MM.1S (cell line): ENCODE measurements at places on chromosomes 12 and 14.
A peak's percentile ranks its signal among the peaks of the same experiment; 100 is the strongest.

DNA sequence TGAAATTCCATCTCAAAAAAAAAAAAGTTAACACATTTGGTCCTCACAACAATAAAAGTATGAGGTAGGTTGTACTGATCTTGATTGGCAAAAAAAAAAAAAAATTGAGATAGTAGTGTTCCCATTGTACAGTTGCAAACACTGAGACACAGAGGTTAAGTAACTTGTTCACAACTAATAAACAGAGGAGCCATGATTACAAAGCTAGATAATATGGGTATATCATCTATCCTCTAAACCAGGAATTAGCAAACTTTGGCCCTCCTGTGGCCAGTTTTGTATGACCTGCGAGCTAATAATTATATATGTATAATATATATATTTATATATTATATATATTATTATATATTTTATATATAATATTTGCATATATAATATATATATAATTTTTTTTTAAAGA, 2.3 kb upstream of the PSME1 start:
- DNase-seq = no peak

- no peak for DNase-seq
Measured at GRCh38 chr14:77645520-77646230, 29.2 kb upstream of the SPTLC2 start.

DNA sequence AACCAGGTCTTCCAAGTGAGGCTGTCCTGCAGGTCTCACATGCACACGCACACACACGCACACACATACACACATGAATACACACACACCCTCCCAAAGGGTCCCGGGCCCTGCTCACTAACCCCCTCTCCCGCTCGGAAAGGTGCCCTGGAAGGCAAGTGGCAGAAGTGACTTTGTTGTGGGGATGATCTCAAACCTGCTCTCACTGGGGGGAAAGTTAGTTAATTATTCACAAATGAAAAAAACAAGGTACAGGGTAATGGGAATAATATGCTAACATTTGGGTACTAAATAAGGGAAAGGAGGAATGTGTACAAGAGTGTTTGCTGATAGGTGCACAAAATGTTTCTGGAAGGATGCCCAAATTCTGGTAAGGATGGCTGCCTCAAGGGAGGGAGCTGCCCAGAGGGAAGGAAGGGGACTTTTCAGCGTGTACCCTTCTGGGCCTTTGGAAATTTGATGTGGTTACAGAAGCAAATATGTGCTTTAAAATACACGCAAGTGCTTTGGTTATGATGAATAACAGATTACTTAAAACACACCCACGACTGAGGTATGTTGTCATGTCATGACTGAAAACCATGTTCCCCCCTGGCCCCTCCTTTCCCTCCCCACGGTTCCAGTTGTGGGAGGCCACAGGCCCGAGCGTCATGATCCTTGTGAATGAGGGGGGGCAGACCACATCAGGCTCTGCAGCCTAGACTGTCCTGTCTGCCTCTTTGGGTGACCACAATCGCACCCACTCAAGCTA, 43.3 kb upstream of the PLEKHG6 start:
- no peak for DNase-seq

GRCh38 chr12:27646149-27646548, 50.1 kb upstream of the REP15 start:
- DNase-seq = no peak

DNA sequence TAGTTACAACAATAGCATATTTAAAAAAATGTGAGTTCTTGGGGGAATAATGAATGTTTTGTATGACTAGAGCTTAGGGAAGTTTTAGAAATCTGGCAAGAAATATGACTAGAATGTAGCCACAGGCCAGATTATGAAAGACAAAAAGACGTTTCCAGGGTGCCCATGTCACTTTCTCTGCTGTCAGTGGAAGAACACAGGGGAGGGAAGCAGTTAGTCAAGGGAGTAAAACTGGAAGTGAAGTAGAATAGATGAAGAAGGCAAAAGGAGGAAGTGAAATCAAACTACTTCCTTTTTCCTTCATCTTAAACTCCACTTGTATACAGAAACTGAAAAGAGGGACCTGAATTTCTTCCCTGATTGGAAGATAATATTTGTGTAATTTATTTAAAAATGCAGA, 81.2 kb upstream of the ATP2B1 start:
- no peak for DNase-seq

DNA sequence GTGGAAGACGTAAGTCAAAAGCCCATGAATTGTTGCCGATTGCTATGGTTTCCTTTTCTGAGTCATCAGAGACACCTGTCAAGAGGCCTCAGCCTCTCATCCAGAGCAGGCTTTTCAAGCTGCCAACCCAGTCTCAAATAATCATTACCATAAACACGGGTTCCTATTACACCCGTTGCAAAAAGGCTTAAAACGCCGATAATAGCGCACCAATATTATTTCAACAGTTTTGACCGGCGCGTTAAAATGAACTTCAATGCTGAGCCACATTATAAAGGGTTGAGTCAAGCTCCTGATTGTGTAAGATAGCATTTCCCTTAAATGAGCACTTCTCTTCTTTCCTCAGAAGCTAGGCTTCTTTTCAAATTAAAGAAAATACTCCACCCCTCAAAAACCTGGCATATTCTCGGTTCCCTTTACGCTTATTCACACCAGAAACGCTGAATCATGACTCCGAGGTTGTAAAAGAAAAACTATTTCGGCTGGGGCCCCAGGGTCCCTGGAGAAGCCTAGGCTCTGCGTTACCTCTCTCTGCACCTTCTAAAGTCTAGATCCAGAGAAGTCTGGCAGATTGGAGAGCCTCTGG, 1.4 kb downstream of the TMTC1 start:
- DNase-seq = peak; percentile 66

DNA sequence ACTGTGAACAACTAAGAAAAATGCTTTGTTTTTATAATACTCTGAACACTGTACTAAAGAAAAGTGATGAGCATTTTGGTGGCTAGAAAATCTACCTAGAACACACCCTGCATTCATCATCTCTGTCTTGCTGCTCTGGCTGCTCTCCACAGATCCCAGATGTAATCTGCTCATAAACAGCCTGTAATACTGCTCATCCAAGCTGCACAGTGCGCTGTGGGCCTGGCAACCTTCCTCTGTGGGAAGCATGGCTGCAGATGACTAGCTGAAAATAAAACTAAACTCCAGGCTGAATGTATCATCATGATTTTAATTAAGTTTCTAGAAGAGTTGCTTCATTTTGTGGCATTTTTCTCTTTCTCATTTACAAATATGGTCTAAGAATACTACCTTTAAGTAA, 200.7 kb downstream of the SLC2A13 start:
- DNase-seq = no peak

DNA sequence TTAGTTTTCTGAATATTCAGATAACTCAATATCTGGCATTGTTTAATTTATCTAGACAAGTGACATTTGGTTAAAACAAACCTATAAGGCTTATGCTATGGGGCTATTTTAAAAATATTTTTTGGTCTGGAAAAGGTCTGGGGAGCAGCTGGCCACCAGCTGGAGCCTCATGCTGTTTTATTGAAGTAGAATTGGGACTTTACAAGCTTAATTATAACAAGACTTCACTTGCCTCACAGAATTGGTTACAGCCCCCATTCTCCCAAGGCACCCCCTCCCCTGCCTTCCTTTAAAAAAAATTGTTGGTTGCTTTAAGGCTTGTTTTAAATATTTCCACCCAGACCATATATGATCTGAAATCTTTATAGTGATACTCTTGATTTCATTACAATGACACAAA, 453.9 kb downstream of the ADAMTS20 start:
- DNase-seq = no peak

DNA sequence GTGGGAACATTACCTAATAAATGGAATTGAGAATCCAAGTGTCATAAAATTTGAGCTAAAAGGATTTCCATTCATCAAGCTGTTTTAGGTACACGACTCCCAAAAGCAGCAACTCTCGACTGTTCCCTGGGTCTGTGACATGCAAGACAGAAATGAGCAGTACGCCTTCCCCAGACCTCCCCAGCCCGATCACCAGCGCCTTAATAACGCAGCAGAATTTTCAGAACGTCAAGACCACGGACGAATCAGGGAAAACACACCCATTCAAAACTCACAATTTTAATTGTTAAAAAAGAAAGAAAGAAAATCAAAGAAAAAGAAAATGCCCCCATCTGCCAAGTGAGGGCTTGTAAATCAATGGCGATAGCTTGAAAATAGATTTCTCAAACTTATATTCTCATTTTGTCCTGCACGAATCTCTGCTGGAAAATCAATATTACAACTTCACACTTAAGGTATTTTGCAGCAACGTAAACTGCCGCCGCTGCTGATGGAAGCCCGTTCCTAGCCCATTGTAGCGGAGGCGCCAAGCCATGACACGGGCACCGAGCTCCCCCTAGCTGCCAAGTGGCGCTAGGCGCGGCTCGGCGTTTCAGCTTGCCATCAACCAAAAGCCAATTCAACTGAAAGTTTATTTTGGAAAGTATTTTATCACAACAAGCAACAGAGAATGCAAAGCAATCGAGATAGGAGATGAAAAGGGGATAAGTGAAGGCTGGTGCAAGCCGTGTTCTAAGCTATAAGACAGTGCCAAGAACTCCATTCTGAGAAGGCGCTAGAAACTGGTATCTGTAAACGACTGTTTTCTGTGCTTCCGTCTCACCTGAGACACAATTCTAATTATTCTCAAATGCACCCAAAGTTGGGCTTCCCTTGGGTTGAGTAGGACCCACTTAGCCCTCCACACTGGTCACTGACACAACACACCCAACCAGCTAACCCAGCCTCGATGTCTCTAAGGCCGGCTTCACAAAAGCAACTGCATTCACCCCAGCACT, 5.5 kb downstream of the BCL11B start:
- DNase-seq = peak; percentile 63

GRCh38 chr12:41512497-41512896, 324.4 kb downstream of the PDZRN4 start:
- no peak for DNase-seq

DNA sequence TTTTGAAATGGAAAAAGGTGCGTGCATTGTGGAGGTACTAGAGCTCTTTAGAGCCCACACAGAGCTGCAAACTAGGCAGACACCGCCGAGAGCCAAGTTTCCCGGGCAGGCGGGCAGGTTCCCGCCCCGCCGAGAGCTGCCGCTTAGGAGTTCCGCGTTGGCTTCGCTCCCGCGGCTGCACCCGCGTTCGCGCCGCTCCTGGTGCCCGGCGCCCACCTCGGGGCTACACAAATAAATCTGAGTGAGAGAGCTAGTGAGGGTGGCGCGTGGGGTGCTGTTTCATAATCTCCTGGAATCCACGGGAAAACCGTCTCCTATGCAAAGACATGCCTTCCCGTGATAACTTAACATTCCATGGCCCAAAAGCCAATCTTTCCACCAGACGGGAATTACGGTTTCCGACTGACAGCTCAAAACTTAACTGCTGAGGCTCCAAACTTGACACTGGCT, 645 bp downstream of the KITLG start:
- DNase-seq = no peak

- no peak for DNase-seq
Measured at GRCh38 chr14:50381823-50382287, 14.8 kb downstream of the CDKL1 start.

DNA sequence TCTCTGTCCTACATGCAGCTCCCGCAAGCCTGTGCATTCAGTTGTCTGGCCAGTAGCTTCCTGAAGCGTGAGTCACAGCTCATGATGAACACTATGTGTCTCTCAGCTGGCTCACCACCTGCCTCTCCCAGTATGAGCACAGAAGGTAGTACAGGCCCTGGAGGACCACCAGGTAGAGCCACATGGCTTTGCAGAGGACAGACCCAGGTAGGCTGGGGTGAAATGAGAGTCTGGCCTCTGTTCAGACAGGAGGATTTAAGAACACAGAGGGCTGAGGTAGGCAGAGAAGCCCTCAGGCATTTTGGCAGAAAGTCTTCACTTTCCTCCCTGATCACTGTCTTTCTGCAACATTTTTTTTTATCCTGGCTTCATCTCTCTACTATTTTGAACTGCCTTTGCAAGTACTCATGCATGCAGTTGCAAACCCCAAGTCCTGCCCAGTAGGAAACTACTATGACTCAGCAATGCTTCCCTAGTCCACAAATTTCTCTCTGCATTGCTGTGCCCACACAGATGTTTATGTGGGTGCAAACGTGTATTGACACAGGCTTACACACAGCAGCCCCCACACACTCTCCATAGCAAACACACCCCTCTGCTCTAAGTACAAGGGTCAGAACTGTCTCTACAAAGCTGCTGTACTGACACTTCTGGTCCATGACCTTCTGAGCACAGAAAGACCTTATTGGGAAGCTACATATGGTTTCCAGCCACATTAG, 7.2 kb upstream of the SDR9C7 start:
- no peak for DNase-seq

DNA sequence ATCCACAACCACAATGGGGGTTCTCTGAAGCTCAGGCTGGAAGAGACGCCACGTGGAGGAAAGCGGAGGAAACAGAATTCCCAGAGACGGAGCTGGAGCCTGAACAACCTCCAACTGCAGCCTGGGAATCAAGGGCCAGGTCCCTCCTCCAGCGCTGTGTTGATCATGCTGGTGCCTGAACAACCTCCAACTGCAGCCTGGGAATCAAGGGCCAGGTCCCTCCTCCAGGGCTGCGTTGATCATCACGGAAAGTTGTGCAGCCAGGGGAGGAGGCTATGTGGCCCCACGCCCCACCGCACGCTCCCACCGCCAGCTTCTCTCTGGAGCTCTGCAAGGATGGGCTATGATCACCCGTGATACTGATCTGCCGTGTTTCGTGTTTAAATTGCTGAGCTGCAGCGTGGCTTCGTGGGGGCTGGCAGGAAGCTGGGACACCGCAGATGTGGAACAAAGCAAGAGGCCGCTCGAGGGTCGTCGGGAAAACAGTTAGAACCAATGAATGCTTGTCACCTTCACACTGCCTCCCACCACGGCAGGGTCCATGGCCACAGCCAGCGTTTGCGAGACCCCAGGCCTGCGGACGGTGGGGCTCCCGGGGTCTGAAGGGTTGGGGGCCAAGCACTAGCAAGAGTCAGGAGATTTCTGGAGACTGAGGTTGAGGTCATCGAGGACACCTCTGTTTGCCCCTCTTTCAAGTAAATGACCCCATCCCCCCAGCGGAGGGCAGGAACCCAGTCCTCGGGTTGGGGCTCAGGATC, 51.8 kb upstream of the FBRSL1 start:
- no peak for DNase-seq

DNA sequence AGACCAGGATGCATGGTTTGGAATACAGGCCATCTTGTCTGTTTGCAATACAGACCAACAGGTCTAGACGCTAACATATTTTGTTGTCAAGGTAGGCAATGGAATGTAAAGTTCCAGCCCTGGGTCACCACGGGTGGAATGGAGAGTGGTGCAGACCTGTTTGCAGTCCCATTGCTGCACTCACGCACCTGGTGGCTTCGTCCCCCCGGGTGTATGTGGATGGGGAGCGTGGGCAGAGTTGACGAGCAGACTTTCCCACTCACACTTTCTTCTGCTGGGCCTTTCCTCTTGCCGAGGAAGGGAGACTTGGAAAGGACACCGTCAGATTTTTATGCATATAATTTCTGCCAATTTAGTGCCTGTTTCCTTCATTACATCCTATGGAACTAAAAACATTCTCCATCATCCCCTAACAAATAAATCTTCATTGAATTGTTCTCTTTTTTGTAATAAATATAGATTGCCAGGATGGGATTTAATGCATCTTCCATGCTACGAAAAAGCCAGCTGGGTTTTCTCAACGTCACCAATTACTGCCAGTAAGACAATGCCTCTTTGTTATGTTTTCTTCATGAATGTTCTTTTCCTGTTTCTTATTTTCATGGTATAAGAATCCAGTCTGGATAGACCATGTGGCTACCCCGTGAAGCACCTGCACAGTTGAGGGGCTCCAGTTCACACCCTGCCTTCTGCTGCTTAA, 15.2 kb downstream of the DCAF4 start:
- no peak for DNase-seq

GRCh38 chr14:80387563-80387981, 176.3 kb upstream of the DIO2 start:
- DNase-seq = no peak
